Lung (tissue), 17 donors: ENCODE measurements at places on chromosomes 6 and 20. TPM values are rescaled to one million over a fixed set of nuclear protein-coding genes. Genes with fewer than 3 reads are reported as not detected.

DNA sequence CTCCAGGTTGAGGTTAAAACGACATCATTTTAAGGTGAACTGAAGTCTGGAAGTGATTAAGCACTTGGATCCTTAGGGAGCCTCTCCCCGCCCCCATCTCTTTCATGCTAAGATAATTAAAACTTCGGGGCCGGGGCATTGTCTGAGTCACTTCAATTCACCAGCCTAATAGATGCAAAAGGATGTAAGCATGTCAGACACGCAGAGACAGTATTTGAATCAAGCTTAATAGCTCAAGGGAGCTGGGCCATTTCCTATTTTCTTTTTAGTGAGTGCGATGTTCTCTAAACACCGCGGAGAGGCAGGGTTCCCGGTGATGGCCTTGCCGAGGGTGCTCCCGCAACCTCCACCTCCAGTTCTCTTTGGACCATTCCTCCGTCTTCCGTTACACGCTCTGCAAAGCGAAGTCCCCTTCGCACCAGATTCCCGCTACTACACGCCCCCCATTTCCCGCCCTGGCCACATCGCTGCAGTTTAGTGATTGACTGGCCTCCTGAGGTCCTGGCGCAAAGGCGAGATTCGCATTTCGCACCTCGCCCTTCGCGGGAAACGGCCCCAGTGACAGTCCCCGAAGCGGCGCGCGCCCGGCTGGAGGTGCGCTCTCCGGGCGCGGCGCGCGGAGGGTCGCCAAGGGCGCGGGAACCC is 516 bp upstream of the IRF4 start:
- H3K27ac ChIP-seq, result no peak overlapping the region
- H3K4me3 ChIP-seq, result no peak overlapping the region
- peaks cover 4% of the 10 kb centered on the region for H3K4me1 ChIP-seq
- peak; percentile 17 for DNase-seq
- no peaks in the 10 kb centered on the region for H3K36me3 ChIP-seq

GRCh38 chr6:41288030-41288753 is 1.7 kb upstream of the TREM1 start:
- peaks cover 5% of the 10 kb centered on the region for H3K4me1 ChIP-seq
- no peak overlapping the region for H3K27ac ChIP-seq
- H3K4me3 ChIP-seq, result no peak overlapping the region
- no peaks in the 10 kb centered on the region for H3K27me3 ChIP-seq

- no peak overlapping the region for H3K27ac ChIP-seq
- no peaks in the 10 kb centered on the region for H3K27me3 ChIP-seq
- H3K4me3 ChIP-seq, result no peak overlapping the region
- no peaks in the 10 kb centered on the region for H3K4me1 ChIP-seq
- no peaks in the 10 kb centered on the region for H3K36me3 ChIP-seq
These were observed 18.5 kb downstream of the CST8 start for GRCh38 chr20:23509247-23509913.

DNA sequence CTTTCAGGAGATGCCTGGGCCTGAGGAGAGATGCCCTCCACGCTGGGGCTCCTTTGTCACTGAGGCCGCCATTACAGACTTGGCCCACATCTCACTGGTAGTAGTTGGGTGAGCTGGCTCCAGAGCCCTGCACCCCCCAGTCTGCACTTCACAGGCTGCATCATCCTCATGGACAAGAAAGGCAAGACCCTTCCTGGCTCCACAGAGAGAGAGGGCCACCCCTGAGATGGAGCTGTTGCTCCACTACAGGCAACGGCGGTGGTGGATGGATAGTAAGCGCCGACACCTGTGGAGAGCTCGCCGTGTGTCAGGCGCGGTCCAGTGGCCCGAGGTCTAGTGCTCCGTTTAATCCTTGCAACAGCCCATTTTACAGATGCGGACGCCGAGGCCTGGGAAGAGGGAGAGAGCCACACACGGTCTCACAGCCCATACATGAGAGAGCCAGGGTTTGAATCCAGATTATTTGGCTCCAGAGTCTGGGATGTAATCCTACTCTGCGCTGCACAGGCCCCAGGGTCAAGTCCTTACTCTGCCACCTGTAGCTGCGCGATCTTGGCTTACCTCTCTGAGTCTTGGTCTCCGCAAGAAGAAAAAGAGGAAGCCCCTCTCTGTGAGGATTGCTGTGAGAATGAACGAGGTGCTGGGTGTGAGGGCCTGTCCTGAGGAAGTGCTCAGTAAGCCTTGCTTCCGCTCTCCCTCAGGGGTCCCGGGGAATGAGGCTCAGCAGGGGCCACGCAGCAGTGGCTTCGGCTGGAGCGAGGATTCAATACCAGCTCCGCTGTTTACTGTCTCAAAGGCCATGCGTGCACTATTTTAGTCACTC is 34.5 kb downstream of the SPDEF start:
- no peaks in the 10 kb centered on the region for H3K36me3 ChIP-seq
- DNase-seq, result no peak
- H3K27me3 ChIP-seq, result no peaks in the 10 kb centered on the region

DNA sequence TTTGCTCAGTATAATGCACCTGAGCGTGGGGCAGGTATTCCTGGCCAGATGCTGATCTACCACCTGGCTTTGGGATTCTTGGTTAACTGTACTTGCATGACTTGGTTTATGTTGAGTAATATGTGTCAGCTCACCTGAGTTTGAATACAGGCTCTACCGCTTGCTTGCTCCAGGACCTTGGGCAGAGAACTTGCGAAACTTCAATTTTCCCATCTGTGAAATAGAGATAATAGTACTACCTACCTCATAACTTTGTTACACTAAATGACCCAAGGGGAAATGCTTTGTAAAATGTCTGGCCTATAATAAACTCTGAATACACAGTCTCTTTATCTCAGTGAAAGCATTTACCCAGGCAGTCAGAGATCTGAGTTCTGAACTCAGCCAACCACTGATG is 51.8 kb downstream of the SCAND1 start:
- no peaks in the 10 kb centered on the region for H3K4me1 ChIP-seq
- DNase-seq, result no peak
- no peak overlapping the region for H3K27ac ChIP-seq
- peaks cover 20% of the 10 kb centered on the region for H3K36me3 ChIP-seq
- no peaks in the 10 kb centered on the region for H3K27me3 ChIP-seq
- no peak overlapping the region for H3K4me3 ChIP-seq

GRCh38 chr20:58584051-58584824 is 66.8 kb upstream of the STX16 start:
- no peaks in the 10 kb centered on the region for H3K4me1 ChIP-seq
- H3K4me3 ChIP-seq, result no peak overlapping the region
- H3K36me3 ChIP-seq, result no peaks in the 10 kb centered on the region
- no peak overlapping the region for H3K27ac ChIP-seq

Gene GABRR1
- total RNA-seq, result not detected

Gene KHDC1L
- total RNA-seq, result not detected

Gene IPCEF1
- total RNA-seq, result 18.1 TPM
